ENCODE measurements at places on chromosomes 16 and 17.

GRCh38 chr16:26733710-26734109 is 333.0 kb upstream of the C16orf82 start:
- no peak for DNase-seq

DNA sequence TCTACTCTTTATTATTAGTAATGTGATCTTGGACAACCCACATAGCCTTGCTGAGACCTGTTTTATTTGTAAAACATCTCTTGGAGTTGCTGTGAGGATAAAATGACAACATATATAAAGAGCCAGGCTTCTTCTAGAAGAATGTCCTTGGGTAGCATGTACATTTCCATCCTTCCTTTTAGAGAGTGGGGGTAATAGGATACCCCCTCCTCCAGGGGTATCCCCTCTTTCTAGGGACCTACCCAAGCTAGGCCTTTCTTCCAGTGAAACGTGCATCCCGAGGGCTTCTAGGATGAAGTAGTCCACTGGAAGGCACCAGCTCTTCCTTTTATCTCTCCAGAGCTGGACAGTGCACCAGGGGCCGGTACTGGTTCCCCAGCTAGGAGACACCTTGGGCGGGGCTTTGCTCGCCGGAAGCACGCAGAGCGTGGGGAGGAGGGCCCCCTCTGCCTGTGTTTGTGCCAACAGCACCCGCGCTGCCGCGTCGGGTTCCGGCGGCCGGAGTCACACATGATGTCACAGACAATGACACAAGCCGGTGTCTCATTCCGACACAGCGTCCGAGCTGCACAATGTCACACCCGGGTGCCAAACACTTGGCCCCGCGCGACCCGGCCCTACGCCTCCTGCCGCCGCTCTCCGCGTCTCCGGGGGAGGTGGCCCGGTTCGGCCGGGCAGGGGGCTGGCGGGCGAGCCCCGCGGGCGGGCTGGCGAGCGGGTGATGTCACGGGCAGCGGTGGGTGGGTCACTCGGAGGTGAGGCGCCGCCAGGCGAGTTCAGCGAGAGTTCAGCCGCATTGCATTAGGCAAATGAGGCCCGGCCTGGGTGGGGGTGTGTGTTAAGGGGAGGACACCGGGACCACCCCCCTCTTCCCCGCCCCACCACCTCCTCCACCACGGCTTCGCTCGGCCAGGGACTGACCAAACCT is 23.4 kb downstream of the GJD3 start:
- DNase-seq, result peak; percentile 74

DNA sequence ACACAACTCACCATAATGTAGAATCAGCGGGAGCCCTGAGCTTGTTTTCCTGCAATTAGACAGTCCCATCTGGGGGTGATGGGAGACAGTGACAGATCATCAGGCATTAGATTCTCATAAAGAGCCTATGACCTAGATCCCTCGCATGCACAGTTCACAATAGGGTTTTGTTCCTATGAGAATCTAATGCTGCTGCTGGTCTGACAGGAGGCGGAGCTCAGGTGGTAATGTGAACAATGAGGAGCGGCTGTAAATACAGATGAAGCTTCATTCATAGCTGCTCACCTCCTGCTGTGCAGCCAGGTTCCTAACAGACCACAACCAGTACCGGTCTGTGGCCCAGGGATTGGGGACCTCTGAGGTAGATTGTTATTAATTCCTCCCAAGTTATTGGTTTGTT is 2.9 kb upstream of the DOK4 start:
- no peak for DNase-seq

DNA sequence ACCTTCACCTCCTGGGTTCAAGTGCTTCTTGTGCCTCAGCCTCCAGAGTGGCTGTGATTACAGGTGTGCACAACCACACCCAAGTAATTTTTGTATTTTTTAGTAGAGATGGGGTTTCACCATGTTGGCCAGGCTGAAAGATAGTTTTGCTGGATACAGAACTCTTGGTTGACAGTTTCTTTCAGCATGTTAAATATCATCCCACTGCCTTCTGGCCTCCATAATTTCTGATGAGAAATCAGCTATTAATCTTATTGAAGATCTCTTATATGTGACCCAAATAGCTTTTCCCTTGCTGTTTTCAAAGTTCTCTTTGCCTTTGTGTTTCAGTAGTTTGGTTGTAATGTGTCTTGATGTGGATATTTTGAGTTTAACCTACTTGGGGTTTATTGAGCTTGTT is 50.3 kb upstream of the BRD7 start:
- DNase-seq, result no peak

- no peak for DNase-seq
Measured at GRCh38 chr17:71200597-71200996, 920.2 kb upstream of the SOX9 start.

- peak; percentile 83 for DNase-seq
Measured at GRCh38 chr17:42809250-42809649, 10.6 kb downstream of the CNTD1 start.

DNA sequence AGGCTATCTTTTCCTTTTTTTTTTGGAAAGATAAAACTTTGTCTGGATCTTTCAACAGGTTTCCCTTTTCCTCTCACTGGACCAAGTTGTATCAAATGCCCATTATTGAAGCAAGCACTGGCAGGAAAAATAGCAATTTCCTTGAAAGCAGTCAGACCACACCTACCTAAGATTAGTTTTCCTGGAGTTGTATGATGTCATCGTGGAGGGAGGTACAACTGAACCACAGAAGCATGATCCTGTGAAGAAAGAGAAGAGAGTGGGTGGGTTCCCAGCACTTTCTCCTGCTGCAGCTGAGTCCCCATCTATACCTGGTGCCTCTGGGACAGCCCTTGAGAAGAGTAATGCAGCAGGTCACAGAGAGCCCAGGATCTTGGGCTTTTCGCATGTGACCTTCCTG is 63.6 kb upstream of the ERCC4 start:
- DNase-seq, result no peak

DNA sequence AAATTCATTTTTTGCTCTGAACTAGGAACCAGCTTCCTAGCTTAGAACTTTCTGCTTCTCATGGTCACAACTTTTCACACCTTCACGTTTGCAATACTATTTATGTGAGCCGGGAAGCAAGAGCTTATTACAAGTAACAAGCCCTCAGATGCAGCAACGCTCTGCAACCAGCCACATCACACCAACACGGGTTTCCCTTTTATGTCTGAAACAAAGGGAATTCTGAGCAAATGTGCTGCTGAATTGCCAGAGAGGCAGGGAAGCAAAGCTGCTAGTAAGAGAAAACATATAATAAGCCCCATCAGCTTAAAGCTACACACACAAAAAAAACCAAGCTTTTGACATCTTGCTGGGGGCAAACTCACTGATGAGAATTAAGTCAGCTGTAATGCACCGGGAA is 122.2 kb downstream of the SLC39A11 start:
- no peak for DNase-seq

DNA sequence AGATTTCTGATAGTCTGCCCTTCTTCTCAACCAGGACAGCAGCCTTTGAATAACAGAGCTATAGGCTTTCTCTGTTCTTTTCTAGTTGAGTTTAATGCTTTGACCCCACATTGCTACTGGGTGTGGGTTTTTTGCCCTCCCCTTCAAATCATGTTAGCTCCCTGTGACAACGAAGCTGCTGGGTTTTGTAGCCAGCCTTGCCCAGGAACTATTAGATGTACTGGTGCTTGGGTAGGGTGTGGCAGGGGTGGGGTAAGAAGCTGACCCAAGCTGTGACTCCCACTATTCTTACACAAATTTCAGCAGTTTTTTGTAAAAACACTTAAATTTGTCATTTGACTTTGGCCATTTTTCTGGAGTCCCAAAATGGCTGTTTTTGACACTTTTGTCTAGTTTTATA is 69.7 kb downstream of the NLK start:
- DNase-seq, result peak; percentile 10

DNA sequence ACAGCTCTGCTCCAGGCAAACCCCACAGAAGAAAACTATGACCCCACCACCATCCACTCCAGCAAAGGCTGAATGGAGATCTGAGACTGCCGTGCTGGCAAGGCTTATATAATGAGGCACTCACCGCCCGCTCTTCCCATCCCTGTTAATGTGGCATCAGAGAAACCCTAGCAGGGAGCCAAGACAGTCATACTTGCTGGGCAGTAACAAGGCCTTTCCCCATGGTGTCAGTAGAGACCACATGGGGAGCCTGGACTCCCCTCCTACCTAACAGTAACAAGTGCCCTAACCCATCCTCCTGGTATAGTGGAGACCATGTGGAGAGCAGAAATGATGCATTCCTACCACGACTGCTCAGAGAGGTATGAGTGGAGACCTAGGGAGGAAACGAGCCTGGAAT is 235.2 kb downstream of the C16orf78 start:
- peak; percentile 72 for DNase-seq

- peak; percentile 23 for DNase-seq
Measured at GRCh38 chr17:61073799-61074513, 325.7 kb upstream of the TBX2 start.

- DNase-seq, result no peak
Measured at GRCh38 chr17:48453447-48453846, 23.4 kb upstream of the SKAP1 start.

DNA sequence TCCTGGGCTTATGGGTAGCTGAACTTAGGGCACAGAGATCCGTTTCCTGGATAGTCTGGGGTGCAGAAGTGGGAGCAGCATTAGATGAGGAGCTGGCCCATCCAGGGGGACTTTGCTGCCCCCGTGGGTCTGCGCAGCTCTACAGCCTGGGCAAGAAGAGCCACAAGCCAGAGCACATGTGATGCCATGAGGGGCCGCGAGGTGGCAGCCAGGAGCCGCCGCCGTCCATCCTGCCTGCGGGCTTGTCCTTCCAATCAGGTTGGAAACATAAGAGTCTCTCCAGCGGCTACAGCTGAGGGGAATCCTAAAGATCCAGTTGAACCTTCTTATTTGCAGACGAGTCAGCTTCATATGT is 21.9 kb downstream of the C1QTNF1 start:
- DNase-seq, result peak; percentile 84

- DNase-seq, result no peak
Measured at GRCh38 chr17:47846716-47847340, 4.1 kb downstream of the SP6 start.

- no peak for DNase-seq
Measured at GRCh38 chr16:58249388-58249779, 45.4 kb downstream of the PRSS54 start.

DNA sequence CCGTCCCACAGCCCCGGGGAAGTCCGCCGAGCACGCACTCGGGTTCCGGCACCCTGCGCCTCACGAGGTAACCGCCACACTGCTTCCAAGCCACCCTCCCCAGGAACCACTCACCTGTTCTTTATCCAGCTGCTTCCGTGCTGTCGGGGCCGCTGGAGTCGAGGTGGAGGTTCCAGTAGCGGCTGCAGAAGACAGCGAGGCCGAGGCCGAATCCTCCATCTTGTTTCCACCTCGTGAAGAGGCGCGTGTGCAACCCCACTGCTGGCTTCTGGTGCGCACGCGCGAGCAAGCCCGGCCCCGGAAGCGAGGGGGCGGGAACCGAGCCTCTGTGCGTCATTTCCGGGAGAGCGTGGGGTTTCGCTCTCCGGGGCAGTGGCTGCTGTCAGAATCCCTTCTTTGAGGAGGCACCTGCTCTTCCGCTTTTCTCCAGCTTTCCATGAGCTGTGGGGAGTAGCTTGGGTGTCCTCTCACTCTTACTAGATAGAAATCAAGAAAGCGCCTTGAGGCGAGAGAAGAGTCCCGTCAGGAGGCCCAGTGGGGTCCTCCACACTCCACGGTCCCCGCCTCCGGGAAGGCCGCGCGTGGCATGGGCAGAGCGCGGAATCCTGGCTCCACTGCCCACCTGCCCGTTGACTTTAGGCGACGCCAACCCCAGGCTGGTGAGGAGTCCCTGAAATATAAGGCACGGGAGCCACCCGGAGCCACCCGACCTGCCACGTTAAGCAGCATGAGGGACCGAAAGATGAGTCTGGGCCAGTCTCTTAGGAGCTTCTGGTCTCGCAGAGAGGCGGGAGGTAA is at the start of gene RSL1D1:
RSL1D1 (minus strand) TSS at position 249 of the 798 bp plus-strand sequence; CDS start at position 219, 30 bp downstream.
- DNase-seq, result peak; percentile 95

GRCh38 chr17:80860101-80860671 is 131.5 kb upstream of the CHMP6 start:
- DNase-seq, result no peak

DNA sequence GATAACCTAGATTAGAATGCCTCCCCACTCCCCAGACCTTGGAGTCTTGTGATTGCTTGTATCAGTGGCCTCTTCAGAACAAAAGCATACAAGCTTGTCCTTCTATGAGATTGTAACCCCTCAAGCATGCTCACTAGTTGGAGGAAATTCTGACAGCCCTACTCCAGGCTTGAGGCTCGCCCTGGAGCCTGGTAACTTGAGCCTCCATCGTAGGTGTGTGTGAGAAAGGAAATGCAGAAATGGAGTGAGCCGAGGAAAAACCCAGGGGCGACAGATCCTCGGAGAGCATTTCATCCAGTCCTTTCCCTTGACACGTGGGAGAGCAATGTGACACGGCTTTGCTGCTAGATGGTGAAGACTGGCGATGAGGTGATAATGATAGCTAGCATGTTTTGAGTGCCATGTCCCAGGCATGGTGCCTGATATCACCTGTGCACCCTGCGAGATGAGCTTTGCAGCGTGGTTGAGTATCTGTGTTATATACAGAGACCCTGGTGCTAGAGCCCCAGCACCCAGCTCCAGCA is 31.2 kb downstream of the GNAO1 start:
- DNase-seq, result no peak

DNA sequence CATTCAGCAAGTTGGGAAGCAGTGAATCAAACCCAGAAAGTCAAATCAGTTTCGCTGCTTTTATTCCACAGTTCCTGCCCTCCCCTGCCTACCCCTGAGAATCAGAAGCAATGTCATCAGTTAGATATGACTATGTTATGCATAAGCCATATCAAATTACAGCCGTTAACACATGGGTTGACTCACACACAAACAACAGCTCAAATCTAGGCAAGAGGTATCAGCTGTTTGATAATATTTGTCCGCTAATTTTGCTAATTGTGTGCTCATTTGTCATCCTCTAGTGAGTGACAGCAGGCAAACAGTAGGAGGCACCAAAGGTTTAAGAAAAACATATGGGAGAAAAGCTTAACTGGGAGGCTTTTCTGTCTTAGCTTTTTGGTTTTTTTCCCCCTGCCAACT is 327.4 kb upstream of the CCL2 start:
- DNase-seq, result no peak

GRCh38 chr16:64865069-64865696 is 256.7 kb downstream of the CDH11 start:
- DNase-seq, result peak; percentile 15

GRCh38 chr17:51647826-51648225 is 387.5 kb downstream of the UTP18 start:
- DNase-seq, result no peak

- DNase-seq, result no peak
Measured at GRCh38 chr16:70793851-70794502, 7.0 kb downstream of the VAC14 start.

- DNase-seq, result no peak
Measured at GRCh38 chr17:62871291-62871690, 63.2 kb upstream of the MARCHF10 start.

DNA sequence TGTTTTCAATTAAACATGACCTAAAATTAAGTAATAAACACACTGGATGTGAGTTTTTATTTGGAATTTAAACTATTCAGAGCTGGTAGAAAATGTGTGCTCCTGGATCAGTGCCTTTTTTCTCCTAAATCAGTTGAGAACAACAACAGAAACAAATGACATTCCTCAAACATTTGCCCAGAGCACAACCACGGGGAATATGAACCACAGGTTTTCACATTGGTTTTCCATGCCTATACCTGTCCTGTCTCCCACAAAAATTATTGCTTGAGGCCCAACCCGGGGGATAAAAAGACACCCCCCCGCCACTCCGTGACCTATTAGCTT is 6.8 kb downstream of the HSBP1 start:
- DNase-seq, result no peak

- DNase-seq, result no peak
Measured at GRCh38 chr16:27838536-27839175, 224.9 kb downstream of the GSG1L start.

Measured in cardiac fibroblast (primary cell).